Stimulated activated memory B cell treated with anti-CD40 and anti-IgM and Interleukin-4, amounts not matched to agents 10 μg/mL and 1 μg/mL and 100 μg/mL, for 72 hours (primary cell): ENCODE measurements at places on chromosomes 4 and X.
A peak's percentile ranks its signal among the peaks of the same experiment; 100 is the strongest.

DNA sequence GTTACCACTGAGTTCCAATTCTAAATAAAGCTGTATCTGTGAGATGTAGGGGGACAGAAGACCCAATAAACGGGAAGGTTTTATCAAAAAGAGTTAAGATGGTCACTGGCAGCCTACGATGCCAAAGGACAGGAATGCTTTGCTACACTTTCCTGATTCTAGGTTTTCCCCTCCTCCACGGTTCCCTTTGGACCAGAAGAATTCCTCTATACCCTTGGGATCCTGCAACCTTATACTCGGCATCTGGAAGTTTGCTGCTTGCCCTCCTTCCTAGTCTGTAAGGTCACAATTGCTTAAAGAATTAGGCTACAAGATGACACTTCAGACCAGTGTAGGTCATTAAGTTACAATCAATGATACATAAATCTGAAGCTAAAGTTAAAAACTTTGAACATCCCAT lies 64.3 kb downstream of the SCML2 start:
- no peak for ATAC-seq

- no peak for ATAC-seq
Observed at GRCh38 chr4:139684351-139684750, 18.7 kb downstream of the MGST2 start.

DNA sequence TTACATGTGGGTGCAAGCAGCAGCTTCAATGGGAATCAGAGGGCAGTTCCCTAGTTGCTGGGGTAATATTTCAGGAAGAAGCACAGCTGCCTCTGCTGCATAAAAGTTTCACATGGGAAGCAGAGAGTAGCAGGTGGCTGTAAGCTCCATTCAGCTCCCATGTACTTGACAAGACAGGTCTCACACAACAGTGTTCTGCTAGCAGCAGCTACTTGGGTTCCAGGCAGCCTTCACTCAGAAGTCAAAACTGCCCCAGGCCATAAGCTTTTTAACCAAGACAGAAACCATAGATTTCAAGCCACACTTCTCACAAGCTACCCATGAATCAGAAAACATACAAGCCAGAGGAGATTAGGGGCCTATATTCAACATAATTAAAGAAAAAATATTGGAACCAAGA lies 41.4 kb upstream of the SPIN2A start:
- ATAC-seq = no peak

GRCh38 chr4:40199999-40200874 lies 3.4 kb downstream of the RHOH start:
- peak; percentile 87 for ATAC-seq

DNA sequence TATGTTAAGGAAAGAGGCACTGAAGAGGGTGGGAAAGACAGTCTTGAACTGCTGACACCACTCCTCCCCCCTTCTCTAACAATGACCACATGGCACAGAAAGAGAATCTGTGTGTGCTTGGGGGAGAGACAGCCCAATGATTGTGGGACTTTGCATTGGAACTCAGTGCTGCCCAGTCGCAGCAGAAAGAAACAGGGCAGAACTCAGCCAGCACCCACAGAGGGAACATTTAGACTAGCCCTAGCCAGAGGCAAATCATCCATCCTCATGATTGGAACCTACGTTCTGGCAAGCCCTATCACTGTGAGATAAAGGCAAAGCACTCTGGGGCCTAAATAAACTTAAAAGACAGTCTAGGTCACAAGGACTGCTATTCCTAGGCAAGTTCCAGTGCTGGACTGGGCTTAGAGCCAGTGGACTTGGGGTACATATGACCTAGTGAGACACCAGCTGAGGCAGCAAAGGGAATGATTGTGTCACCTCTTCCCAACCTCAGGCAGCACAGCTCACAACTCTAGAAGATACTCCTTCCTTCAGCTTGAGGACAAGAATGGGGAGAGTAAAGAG lies 132.8 kb upstream of the S100G start:
- ATAC-seq = no peak

GRCh38 chr4:16111533-16111932 lies 27.7 kb upstream of the PROM1 start:
- no peak for ATAC-seq

- no peak for ATAC-seq
Observed at GRCh38 chr4:186347743-186348142, 81.8 kb downstream of the F11 start.

- no peak for ATAC-seq
Observed at GRCh38 chrX:133097031-133097430, at the start of gene USP26. Gene USP26, minus strand, starts transcription at chrX:133097109. Its CDS starts 68,889 bp downstream, at chrX:133028220.

DNA sequence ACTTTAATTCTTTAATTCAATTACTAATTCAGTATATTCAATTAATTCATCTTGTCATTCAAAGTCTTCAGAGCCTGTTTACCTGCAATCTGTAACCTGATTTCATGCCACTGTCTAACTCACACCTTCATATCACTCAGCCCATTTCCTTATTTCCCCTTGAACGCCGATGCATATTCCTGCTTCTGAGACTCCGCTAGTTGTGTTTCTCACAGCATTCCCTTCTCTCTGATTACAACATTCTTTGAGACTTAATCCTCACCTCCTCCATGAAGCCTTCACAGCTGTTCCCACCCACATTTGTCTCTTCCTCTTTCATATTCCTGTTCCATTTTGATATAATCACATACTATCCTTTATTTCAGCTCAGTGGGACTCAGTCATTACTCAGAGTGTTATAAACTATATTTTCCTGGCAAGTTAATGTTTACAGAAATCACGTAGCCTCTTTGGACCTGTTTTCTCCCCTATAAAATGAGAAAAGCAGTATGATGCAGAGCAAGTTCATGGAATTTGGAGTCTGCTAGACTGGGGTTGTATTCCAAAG lies 69.0 kb downstream of the MAP9 start:
- no peak for ATAC-seq

DNA sequence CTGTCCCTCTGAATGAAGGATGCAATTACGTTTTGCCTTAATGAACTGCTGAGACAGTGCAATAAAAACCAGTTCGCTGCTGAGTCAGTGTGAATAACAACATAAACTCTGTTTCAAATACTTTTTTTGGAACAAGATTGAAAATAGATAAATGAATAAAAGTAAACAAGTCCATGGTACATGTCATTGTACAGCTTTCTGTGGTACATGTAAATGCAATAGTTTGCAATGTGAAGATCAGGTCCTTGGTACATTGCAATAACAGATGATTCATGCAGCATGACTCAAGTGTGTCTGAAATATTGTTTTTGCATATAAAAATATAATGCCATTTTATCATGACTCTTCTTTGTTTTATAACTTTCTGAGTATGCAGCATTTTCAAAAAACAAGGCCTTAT lies 193.4 kb upstream of the PACRGL start:
- ATAC-seq = no peak

DNA sequence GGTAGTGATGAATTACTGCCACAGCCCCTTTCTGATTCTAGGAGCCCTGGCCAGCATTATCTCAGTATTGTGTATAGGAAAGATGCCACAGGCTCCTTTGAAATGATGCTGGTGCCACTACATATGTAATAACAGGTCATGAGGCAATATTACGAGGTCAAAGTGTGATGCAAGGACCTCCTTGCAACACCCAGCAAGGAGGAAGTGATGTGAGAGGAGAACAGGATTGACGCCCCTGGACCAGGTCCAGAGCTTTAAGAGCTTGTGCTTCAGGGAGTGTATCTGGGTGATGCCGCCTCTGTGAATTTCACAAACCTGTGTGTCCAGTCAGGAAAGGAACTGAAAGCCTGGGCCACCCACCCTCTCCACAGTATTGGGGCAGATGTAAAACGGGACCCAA lies 261.8 kb downstream of the MID1IP1 start:
- no peak for ATAC-seq

DNA sequence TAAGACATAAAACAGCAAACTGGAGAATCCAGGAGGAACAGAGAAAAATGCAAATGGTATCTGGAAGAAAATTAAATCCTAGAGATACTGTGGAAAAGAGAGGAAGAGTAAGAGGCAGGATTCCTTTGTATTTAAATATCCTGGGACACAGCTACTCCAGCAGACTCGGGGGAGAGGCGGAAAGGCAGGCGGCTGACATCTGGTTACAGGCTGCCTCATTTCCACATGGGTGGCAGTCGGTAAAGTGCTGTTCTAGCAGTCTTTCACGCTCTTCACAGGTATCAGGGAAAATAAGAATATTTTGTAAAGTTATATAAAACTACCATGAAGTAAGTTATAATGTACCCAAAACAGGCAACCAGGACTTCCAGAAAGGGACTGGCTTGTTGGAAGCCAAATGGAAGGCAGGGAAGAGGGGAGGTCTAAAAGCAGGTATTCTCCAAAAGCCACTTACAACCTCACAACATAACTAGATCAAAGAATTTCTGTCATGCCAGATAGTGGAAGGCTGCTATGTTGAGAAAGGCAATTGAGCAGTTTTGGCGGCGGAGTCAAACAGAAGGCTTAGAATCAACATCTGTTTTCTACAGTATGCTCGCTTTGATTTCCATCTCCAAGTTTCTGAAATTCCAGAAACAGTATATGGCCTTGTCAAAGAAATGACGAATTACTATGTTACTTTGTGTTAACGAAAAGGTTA lies 1.3 kb upstream of the TIGD2 start:
- no peak for ATAC-seq

DNA sequence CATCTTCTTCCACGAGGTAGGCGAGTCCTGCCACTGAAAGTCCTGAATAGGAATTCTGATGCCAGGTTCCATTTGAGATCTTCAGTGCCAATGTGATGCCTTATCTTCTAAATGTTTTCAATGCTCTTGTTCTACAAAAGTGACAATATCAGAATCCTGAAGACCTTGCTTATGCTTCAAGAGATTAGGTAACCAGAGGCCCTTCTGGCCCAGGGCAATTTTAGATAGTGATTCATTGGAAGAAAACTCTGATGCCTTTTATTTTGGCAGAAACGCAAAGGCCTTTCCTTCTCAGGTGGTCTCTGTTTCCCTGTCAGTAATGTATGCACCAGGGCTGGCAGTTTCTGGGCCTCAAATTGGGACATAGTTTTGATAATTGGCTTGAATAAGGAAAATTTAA lies 144.8 kb downstream of the CEP135 start:
- no peak for ATAC-seq

DNA sequence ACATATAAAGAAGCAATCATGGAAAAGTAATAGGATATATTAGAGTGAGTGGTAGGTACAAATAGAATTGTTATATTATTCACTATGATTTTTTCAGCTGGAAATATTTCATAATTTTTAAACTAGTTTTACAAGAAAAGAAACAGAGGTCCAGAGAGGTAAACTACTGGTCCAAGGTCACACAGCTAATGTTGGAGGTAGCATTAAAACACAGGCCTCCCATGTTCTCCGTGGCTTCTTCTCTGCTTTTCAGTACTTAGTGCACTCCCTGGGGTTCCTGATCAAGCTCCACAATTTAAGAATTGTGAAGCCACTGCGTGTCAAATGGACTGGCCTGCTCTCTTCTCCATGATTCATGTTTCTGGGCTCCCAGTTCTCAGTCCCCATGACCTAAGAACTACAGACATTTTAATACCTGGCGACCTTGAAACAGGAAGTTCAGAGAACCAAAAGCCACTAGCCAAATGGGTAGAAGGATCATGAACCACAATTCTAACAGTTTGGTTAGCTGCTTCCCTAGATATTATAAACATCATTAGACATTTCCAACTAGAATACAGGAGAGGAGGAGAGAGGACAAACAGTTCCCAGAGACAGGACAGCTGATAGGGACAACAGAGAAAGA lies 172.0 kb upstream of the KLF3 start:
- no peak for ATAC-seq

GRCh38 chr4:166042510-166043055 lies 169.5 kb downstream of the TLL1 start:
- no peak for ATAC-seq

DNA sequence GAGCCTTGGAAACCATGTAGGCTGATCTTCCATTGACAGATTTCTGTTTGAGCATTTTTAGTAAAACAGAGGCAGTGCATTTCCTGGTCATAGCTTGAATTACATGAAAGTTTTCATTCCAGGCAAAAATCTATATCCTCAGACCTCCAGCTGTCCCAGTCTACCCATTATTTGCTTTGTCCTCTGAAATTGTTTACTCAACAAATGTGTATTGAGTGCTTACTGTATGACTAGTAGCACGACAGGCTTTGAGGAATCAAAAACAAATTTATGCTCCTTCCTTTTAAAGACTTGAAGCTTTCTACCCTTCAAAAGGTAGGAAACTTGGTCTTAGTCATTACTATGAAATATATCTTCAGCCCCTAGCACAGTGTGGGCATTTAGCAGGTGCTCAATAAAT lies 307.9 kb upstream of the IGFBP7 start:
- no peak for ATAC-seq

DNA sequence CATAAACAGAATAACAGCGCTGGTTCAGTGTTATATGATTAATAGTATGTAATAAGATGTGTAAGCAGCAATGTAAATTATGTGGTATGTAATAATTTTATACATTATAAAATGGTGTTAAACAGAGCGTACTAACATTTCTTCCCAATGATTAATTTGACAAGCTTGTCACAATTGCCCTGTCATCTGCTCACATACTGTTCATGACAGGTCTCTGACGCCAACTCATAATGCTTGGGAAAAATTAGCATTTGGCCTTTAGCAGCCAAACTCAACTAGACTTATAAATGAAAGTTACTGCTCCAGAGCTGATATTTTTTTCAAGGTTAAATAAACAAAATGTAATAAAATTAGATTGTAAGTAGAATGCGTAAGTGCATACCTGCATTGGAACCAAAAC lies 246.8 kb downstream of the TRAM1L1 start:
- no peak for ATAC-seq

DNA sequence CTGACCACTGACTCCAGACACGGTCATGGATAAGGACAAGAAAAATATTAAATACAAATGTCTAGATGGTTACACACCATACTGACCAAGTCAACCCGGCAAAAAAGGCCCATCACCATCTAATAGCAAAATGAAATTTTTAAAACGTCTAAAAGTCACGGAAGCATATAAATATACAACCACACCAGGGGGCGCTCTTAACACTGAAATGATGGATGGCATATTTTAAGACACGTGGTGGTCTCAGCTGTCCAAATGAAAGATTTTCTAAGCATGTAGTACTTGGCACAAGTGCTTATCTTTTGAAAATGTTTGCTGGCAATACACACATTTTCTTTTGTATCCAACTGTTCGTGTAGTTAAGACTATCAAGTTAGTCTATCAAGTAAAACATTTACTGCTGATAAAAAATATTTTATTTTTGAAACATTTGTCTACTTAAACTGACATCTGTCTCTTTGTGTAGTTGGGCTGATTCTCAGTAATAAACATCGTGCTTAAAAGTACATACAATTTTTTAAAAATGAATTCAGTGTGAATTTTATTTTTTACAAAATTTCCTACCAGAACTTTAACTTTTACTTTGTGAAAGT lies 64.6 kb downstream of the COX7B2 start:
- ATAC-seq = no peak

- no peak for ATAC-seq
Observed at GRCh38 chr4:137359691-137360315, 172.5 kb downstream of the PCDH18 start.

- ATAC-seq = no peak
Observed at GRCh38 chrX:5180135-5180741, 1048.4 kb downstream of the NLGN4X start.
